ENCODE measurements at places on chromosomes 5 and 9.

DNA sequence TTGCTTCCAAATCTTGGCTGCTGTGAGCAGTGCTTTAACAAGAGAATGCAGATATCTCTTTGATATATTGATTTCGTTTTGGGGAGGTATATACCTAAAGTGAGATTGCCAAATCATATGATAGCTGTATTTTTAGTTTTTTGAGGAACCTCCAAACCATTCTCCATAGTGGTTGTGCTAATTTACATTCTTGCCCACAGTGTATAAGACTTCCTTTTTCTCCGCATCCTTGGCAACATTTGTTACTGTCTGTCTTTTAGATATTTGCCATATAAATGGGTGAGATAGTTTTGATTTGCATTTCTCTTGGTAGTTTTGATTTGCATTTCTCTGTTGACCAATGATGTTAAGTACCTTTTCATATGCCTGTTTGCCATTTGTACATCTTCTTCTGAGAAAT lies 10.0 kb upstream of the PLK2 start:
- DNase-seq: no peak

GRCh38 chr5:84825606-84826005 lies 440.9 kb upstream of the EDIL3 start:
- DNase-seq: peak; percentile 2

DNA sequence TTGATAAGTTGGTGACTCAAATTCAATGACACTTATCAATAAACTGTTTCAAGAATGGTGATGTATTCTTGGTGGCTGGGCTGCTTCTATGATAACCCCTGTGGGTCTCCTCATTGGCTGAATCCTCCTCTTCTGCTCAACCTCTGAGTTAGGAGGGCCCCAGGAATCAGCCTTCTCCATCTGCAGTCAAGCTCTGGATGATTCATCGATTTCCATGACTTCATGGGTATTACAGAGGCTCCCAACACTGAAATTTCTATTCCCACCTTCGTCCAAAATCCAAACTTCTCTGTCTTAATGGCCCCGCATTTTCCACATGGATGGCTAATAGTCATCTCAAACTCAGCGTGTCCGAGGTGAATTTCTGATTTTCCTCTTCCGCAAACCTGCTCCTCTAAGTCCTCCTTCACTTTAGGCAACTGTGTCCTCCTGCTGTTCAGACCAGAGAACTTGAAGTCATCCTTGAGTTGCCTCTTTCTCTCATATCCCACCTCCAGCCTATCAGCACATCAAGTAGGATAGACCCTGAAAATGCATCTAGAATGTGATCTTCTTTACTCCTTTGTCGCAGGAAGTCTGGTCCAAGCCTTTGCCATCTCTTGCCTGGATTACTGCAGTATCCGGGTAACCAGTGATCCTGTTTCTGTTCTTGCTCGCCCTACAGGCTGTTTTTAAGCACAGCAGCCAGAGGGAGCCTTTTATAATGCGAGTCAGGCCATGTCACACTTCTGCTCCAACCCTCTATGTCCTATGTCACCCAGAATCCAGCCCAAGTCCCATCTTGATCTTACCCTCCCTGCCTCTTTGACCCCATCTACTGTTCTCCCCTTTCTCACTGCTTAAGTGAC lies 41.4 kb upstream of the IL7R start:
- DNase-seq: peak; percentile 69

DNA sequence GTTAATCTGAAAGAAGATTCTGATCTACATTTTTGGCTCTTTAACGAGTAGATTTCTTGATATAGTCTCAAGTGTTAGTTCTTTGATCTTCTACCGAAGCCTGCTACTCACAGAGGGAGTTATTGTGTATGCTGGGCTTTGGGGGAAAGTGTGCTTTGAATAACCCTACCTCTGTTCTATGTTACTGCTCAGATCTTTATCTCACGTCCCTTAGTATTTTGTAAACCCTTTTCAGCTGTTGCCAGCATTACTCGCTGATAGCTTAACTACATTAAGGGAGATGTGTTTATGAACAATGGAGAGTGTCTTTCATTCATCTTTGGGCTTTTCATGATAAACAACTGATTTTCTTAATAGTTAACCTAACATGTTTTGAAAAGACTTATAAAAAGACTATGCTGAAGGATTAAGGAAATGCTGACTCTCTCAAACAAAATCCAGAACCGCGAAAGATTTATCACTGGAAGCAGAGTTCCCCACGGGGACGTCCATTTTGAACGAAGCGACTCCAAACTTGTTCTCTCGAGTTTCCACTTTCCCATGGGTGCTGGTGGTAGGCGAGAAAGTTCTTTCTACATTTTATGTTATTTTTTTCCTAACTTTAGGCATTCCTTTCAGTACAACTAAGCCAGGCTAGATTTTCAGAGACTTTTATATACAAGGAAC lies 27.9 kb upstream of the ALDH1A1 start:
- DNase-seq: no peak

DNA sequence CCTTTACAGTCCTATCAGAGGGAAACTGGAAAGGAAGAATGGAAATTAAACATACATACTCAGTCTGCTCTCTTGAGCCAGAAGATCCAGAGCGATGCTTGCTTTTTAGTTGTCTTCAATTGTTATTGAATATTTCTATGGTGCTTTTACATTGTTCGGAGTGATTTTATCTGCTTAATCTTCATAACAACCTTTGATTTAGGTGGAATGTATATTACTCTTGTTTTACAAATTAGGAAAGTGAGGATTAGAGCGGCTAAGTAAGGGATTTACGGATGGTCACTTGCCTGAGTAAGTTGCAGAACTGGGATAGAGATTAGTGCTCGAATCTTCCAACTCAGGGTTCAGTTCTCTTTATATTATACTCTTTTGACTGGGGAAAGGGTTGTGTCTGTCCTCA lies 69.1 kb downstream of the PBX3 start:
- no peak for DNase-seq

- DNase-seq: peak; percentile 67
Measured at GRCh38 chr9:136339173-136339957, 12.0 kb downstream of the GPSM1 start.

- DNase-seq: no peak
Measured at GRCh38 chr5:1363160-1363559, 18.3 kb upstream of the CLPTM1L start.

- DNase-seq: no peak
Measured at GRCh38 chr9:86187121-86187520, 72.3 kb downstream of the C9orf153 start.

DNA sequence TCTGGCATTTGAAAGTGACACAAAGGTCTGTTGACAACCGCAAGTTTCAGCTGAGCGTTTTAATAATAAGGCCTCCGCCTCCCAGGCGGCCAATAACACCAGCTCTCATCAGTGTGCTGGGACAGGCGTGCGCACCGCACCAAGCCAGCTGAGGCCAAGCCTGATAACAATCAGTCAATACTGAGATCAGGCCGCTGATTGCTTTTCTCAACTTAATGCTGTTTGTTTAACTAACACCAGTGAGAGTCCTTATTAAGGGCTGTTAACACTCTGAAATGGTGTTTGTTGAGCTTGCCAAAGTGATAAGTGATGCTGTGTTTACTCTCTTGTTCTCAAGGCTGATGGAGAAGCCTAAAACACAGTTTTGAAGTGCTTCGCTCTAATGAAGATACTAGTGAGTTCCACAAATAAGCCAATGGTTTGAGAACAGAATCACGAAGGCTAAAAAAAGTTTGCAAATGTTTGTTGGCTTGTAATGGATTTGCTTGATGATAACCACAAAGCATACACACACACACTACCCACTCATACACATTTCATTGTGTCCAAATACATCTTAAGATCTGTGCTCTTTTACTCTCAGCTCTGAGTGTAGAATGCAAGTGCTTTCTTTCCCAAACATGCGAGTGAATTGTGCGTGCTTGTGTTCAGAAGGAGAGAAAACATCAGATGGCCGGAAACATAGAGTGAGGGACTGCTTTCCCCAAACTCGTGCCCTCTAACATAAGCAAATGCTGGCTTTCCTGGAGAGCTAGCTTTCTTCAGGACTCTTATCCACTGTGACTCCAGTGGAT lies 330.4 kb upstream of the KLF4 start:
- no peak for DNase-seq

DNA sequence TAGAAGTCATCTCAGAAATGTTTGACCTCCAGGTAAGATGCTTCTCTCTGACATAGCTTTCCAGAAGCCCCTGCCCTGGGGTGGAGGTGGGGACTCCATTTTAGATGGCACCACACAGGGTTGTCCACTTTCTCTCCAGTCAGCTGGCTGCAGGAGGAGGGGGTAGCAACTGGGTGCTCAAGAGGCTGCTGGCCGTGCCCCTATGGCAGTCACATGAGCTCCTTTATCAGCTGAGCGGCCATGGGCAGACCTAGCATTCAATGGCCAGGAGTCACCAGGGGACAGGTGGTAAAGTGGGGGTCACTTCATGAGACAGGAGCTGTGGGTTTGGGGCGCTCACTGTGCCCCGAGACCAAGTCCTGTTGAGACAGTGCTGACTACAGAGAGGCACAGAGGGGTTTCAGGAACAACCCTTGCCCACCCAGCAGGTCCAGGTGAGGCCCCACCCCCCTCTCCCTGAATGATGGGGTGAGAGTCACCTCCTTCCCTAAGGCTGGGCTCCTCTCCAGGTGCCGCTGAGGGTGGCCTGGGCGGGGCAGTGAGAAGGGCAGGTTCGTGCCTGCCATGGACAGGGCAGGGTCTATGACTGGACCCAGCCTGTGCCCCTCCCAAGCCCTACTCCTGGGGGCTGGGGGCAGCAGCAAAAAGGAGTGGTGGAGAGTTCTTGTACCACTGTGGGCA lies 642 bp downstream of the CSF2 start:
- DNase-seq: no peak

GRCh38 chr5:133445744-133446143 lies 166.6 kb downstream of the FSTL4 start:
- no peak for DNase-seq

- DNase-seq: no peak
Measured at GRCh38 chr5:167485061-167485774, 806.2 kb upstream of the WWC1 start.

DNA sequence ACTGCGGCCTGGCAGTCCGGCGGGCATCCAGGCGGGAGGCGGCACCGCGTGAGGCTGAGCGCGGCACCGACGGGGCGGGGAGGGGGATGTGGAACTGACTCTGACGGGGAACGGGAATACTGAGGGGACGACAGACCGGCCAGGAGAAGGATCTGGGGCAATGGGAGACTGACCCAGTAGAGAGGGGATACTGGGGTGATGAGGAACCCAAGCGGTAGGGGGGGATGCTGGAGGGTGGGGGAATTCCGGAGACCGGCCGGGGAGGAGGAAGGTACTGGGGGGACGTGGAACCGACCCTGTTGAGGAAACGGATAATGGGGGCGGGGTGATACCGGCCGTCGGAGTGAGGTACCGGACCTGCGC lies 423 bp downstream of the IPPK start:
- no peak for DNase-seq

GRCh38 chr5:54990841-54991258 lies 5.5 kb upstream of the ESM1 start:
- peak; percentile 96 for DNase-seq

- DNase-seq: peak; percentile 80
Measured at GRCh38 chr5:113505181-113505580, 8.3 kb upstream of the YTHDC2 start.

DNA sequence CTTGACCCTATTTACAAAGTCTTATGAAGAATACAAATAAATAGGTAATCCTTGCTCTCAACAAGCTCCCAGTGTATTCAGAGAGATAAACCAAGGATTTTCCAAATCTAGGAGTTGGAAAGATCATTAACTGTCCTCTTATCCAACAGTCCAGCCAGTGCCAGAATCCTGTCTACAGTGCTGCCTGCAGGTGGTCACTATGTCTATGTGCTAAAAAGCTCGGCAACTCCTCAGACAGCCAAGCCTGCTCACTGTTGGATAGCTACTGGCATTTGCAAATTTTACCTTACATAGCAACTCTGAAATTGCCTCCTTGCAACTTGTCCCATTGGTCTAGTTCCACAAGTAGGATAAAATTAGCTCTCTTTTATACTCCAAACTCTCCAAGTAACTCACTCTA lies 187.4 kb downstream of the DCP2 start:
- DNase-seq: no peak

GRCh38 chr9:17622141-17622540 lies 43.3 kb downstream of the SH3GL2 start:
- DNase-seq: no peak

GRCh38 chr5:135218486-135218755 lies 180.6 kb downstream of the MACROH2A1 start:
- no peak for DNase-seq

- peak; percentile 93 for DNase-seq
Measured at GRCh38 chr9:88776717-88777497, 214.4 kb upstream of the S1PR3 start.

- DNase-seq: peak; percentile 51
Measured at GRCh38 chr5:15598294-15598902, 98.4 kb downstream of the FBXL7 start.

DNA sequence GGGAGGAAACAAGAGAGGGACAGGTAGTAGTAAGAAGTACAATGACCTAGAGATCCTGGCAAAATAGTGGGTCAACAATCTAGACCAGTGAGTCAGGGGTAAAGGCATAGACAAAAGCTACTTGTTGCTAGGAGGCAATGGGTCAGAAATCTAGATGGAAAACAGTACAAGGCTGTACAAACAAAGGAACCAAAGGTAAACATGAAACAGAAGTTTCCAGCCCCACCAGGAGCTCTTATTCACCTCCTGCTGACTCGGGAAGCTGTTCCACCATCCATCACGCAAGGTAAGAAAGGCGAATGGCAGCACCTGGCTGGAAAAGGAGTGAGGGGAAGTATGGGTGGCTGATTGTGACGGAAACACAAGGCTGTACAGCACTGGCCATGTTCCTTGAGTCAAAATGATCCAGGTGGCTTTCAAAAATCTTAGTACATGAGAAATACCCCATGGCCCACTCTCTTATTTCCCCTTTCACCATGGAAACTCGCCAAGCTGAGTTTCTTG lies 70.5 kb upstream of the RAI14 start:
- DNase-seq: peak; percentile 79

GRCh38 chr5:65818592-65818991 lies 96.6 kb downstream of the NLN start:
- no peak for DNase-seq

- DNase-seq: no peak
Measured at GRCh38 chr9:109483744-109484429, 14.2 kb downstream of the PTPN3 start.

GRCh38 chr5:55276771-55277170 lies 30.7 kb downstream of the DHX29 start:
- DNase-seq: peak; percentile 93

- peak; percentile 82 for DNase-seq
Measured at GRCh38 chr5:77167695-77168121, 42.8 kb upstream of the PDE8B start.

GRCh38 chr5:142753116-142753631 lies 17.0 kb upstream of the ARHGAP26 start:
- DNase-seq: no peak

DNA sequence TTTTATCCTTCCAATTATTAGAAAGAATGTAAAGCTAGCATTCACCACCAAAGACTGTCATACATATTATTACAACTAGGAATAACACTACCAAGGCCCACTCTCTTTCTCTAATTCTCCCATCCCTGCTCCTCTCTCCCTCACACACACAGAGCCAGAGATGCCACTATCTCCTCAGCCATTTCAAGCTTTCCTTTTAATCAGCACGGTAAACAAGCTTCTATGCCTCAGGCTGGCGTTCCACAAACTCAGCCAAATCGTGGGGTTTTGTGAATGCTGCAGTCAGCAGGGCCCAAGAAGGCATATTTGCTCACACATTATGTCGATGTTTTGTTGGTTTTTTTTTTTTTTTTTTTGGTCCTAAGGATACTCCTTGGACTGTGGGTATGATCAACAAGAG lies 979.9 kb upstream of the DMAC1 start:
- DNase-seq: no peak

Measured in ELR (cell line).